Gastrocnemius medialis (tissue), 4 donors: ENCODE measurements at places on chromosomes 7 and 10. TPM values are rescaled to one million over a fixed set of nuclear protein-coding genes. Genes with fewer than 3 reads are reported as not detected.

DNA sequence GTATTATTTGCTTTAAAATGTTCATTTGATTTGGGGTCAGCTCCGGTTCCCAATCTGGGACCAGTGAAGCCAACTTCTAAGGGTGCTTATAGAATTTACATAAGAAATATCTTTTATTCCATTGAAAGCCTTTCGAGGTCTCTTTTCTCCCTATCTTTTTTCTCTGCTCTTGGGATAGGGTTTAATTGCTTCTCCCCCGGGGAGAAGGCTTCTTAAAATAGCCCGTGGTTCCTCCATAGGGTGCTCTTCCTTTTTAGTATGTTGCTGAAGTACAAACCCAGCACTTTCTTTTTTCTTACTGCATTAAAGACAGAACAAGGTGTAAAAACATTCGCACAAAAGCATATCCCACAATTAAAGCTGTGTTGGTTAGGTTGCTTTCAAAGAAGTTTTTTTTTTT, 107.5 kb downstream of the POU6F2 start:
- no peak for DNase-seq

- DNase-seq, result no peak
These were observed 56.6 kb downstream of the PTPRN2 start for GRCh38 chr7:158530800-158531609.

- no peak for DNase-seq
These were observed 178.2 kb downstream of the DNAJC1 start for GRCh38 chr10:21825345-21825744.

- no peak for DNase-seq
These were observed 36.5 kb downstream of the CPXM2 start for GRCh38 chr10:123855008-123855684.

- DNase-seq, result no peak
These were observed 16.5 kb downstream of the KIF5B start for GRCh38 chr10:32039734-32040133.

DNA sequence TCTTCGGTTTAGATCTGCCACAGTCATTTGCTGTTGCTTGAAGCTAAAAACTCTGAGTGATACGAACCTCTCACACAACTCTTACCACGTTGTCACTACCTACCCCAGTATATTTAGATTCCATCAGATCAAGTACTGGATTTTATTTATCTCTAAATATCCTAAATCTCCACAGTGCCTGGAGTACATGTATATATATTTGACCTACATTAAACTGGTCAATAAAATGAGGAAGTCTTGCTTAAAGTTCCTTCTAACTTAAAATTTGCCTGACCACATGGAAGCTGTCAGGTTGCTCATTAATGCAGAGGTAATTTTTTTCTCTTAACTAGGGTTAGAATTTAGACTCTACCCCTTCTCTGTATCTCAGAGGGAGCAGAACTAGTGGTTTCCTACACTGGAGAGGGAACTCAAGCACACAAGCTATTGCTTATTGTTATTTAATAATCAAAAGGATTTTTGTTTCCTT, 3.1 kb upstream of the MACC1 start:
- DNase-seq, result no peak

GRCh38 chr7:16492513-16493062, 27.1 kb upstream of the SOSTDC1 start:
- no peak for DNase-seq

GRCh38 chr7:131753620-131754222, 197.3 kb upstream of the PODXL start:
- DNase-seq, result no peak

GRCh38 chr10:81450651-81451050, 424.3 kb upstream of the NRG3 start:
- no peak for DNase-seq

DNA sequence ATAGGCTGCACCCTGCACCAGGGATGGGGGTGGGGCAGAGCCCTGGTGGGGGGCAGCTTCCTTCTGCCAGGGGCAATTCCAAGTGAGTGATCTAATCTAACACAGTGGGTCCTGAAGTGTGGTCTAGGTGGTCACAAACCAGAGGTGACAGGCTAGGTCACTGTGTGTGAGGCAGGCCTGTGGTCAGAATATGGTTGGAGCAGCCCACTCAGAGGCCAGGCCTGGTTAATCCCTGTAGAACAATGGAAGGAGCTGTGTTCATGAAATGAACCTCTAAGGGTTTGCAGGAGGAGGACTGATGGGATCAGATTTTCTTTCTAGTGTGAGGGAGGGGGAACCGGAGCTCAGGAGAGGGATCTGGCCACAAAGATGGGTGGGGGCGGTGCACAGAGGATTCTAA, 10.0 kb upstream of the TSPAN14 start:
- no peak for DNase-seq

CHCHD1 gene
- 35.9 TPM for total RNA-seq

ODAD2 gene
- total RNA-seq, result not detected

PTPRN2 gene
- 0.66 TPM for total RNA-seq
